Iris pigment epithelial cell (primary cell): ENCODE measurements at places on chromosomes 5 and 9.

DNA sequence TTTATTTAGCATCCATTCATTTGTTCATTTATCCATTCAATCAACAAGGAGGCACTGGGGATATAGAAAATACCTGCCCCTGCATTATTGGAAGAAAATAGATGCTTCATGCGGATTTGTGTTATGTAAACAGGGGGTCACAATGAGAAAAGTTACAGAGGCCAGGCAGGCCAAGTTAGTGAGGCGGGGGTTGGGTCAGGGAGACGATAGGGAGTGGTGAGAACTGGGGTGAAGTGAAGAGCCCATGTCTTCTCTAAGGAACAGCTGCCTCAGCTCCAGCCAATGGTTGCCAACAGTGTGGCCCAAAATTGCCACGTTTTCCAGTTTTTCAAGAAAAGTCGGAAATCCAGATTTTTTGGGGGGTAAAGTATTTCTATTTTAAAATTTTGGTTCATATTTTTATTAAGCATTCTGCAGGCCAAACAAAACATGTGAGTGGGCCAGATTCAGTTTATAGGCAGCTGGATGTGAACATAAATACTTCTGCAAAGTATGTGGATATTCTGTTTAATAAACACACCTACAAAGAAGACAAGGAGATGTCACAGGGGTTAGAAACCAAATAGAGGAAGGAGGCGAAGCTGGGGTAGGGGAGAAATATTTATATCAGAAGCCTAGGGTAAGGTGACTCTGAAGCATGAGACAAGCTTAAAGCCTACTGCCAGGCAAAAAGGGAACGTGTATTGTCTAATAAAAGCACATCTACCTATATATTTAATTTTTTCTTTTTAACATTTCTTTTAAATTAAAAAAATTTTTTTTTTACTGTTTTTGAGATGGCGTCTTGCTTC is 44.0 kb downstream of the ALG2 start:
- no peak for DNase-seq

GRCh38 chr9:93598647-93599241 is 22.4 kb downstream of the PHF2 start:
- DNase-seq = no peak

DNA sequence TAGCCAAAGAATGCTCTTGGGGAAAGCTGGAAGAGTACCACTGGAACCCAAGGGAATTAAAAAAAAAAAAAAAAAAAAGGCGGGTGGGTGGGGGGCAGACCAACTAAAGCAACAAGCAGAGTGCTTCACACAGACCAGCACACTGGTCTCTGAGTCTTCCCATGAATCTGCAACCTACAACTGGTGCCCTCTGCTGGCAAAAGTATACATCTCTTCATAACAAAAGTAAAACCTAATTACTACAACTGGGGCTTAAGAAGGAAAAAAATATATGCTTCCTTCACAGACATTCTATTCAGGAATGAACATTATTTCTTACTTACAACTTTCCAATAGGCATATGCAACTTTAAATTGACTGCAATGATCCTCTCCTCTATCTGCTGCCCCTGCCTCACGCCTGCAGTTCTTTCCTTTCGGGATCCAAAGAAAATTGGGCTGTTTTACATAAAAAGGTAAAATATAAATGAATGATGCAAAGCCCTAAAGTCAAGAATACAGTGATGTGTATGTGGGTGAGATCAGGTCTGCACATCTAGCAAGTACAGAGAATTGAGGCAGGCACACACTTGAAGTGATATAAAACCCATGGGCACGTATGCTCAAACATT is 7.2 kb upstream of the KLHL3 start:
- DNase-seq = peak; percentile 76

GRCh38 chr5:179166171-179166885 is 106.2 kb downstream of the ZNF354C start:
- no peak for DNase-seq

DNA sequence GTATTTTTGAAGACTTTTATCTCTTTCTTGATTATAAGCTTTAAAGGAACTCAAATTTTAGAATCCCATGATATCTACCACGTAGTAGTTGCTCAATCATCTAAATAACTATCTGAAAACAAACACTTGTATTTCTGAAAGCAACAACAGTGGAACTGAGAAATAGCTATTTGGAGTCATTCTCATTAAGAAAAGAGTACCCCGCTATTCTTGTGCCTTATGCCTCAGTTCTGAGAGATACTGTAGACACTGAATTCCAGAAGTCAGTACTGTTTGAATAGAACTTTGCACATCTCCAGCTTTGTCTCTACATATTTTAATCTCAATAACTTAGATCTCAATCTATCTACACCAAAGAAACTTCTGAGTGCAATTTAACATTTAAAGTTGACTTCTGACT is 11.4 kb downstream of the CHD1 start:
- DNase-seq = no peak
